CMK (cell line): ENCODE measurements at places on chromosomes 7 and 10.
A peak's percentile ranks its signal among the peaks of the same experiment; 100 is the strongest.

DNA sequence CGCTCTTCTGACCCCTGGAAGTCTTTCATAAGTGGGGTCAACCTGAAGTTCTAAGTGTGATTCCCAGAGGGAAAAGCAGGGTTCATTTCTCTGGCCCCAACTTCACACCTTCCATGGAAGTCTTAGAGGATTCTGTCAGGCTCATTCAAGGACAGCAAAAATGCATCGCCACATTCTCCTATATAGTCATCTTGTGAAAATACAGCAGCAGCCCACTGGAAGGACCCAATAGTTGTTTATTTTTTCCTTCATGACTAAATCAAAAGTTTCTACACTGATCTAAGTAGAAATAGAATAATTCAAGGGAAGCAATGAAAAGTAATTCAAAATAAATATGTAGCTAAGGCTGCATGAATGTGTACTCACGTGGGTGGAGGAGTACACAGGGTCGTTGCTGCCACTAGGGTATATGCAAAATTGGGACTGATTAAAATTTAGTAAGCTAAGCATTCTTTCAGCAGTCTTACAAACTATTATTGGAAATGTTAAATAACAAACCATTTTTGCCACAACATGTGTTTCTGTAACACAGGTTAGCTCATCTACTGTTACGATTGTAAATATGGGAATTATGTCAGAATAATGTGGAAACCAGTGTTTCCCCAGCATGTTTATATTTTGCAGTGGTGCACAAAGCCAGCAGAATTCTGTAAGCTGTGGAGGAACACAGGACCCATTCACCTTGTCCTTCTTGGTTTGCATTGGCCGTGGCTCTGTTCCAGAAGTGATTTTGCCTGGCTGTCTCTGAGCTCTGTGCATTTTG lies 33.5 kb downstream of the EEPD1 start:
- no peak for DNase-seq

- no peak for DNase-seq
These were observed 43.9 kb downstream of the SH3PXD2A start for GRCh38 chr10:103811463-103811862.

- DNase-seq: peak; percentile 27
These were observed 197.2 kb downstream of the CRPPA start for GRCh38 chr7:16223963-16224707.

DNA sequence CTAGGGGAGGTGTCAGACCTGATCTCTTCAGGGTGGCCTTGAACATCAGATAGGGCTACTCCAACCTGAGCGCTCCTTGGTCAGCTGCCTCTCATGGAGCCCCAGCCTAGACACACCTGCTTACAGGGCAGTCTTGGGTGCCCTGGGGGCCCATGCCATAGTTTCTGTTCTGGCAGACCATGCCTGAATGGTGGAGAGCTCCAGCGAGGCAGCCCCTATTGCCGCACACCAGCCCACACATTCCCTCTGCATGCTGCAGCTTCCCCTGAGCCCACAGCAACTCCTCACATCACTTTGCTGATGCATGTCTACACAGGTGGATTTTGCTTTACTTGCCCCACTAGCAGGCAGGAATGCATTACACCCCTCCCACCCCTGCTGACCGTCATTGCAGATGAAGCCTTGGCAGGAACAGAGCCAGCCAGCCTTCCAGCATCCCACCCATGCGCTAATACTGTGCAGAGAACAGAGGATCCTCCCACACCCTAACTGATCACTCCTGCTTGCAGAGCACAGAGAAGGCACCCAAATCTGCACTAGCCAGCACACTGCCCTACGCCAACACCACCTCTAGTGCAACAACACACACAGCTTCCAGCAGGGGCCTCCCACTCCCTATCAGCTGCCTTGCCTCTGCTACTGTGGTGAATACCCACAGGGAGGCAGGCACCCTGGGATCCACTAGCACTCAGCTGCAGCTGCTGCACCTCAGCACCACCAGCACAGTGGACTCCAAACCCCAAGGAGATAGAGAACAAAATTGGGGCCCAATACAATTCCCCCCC lies 43.0 kb upstream of the GRM3 start:
- no peak for DNase-seq

GRCh38 chr10:78524941-78525340 lies 491.3 kb downstream of the RPS24 start:
- no peak for DNase-seq

- no peak for DNase-seq
These were observed 2.6 kb downstream of the GOLGA7B start for GRCh38 chr10:97852277-97852676.
